ENCODE measurements at places on chromosomes 3 and 15. TPM values are rescaled to one million over a fixed set of nuclear protein-coding genes. Genes with fewer than 3 reads are reported as not detected.

DNA sequence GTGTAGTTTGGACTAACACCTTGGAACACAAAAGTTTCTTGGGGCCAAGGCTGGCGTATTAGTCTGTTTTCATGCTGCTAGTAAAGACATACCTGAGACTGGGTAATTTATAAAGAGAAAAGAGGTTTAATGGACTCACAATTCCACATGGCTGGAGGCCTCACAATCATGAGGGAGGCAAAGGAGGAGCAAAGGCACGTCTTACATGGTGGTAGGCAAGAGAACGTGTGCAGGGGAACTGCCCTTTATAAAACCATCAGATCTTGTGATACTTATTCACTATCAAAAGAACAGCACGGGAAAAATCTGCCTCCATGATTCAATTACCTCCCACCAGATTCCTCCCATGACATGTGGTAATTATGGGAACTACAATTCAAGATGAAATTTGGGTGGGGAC lies 9.4 kb upstream of the CCR2 start:
- no peak for DNase-seq

DNA sequence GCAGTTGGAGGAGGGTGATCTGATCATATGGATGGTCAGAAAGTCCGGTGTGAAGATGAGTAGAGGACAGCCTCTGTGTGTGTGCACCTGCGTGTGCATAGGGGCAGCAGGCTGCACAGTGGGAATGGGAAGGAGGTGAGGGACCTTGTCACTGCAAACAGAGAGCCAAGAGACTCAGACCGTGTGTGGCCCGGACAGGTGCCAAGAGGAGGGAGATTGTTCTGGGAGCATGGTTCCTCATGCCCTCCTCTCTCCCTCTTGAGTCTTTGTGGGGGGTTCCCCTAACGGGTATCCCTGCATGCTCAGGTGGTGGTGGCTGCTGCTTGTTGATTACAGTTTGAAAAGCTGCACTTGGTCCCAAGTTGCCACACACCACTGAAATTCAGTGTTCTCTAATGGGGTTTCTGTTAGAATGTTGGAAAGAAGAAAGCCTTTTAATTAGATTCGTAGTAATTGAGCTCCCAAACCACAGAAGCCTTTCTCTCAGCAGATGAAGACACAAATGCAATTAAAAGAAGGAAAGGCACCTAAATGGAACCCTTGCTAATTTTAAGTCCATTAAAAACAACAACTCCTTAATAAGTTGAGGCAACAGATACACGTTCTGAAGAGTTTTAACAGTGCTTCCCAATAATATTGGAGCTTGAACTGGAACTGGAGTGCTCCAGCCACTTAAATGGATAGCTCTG lies 68.9 kb downstream of the CHRNA7 start:
- no peak for DNase-seq

- DNase-seq: no peak
Observed at GRCh38 chr3:99702953-99703943, 64.9 kb downstream of the COL8A1 start.

DNA sequence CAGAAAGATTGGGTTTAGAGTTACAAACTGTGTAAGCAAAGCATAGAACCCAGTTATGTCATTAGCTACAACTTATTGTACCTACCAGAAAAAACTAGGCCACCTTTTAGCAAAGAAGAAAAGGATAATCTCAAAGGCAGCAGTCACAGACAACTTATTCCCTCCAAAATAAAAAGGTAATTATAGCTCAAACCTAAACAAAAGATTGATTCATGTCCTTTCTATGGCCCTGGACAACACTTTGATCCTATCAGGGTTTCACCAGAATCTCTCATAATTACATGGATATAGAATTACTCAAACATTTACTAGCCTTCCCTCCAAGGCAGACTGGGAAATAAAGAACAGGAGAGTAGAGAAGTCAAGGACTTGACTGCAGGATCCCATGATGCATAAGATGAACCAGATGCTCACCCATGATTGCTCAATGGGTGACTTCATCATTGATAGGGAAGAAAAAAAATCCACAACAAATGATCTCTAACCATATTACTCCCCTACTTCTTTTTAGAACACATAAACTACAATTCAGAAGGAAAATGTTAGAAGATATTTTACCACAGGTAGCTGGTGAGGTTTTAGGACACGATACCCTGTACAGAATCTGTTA lies 17.4 kb downstream of the DET1 start:
- no peak for DNase-seq

Gene ARPP21
- polyA plus RNA-seq: not detected
